ENCODE measurements at places on chromosomes 2 and 18. TPM values are rescaled to one million over a fixed set of nuclear protein-coding genes. Genes with fewer than 3 reads are reported as not detected.

Gene GLI2
- 1.2 TPM for total RNA-seq

Gene RAB17
- under 0.01 TPM for total RNA-seq

Gene ZNF385B
- total RNA-seq: 4.6 TPM

Gene LPIN1
- 36.0 TPM for total RNA-seq

Gene RBM44
- total RNA-seq: 2.8 TPM

Gene ABCB11
- total RNA-seq: 1.2 TPM

Gene VWA3B
- 2.8 TPM for total RNA-seq

Gene UGT1A9
- total RNA-seq: not detected

Gene FBXO48
- total RNA-seq: 1.4 TPM

Gene MC2R
- not detected for total RNA-seq

Gene CYP27A1
- 5.8 TPM for total RNA-seq

Gene PFN4
- total RNA-seq: 0.92 TPM

Gene HOXD12
- total RNA-seq: not detected

Gene NEU2
- total RNA-seq: not detected

Gene CMPK2
- total RNA-seq: 16.6 TPM

Gene AKAIN1
- not detected for total RNA-seq

Gene SPHKAP
- total RNA-seq: 60.7 TPM

Gene RFTN2
- 52.6 TPM for total RNA-seq

Gene PMAIP1
- 0.69 TPM for total RNA-seq

Gene RAPH1
- total RNA-seq: 59.3 TPM

Gene PKP4
- total RNA-seq: 105 TPM

Gene OSBPL6
- total RNA-seq: 14.1 TPM

Gene COL4A4
- total RNA-seq: 2.1 TPM

Gene FMNL2
- 80.5 TPM for total RNA-seq

Gene DNPEP
- total RNA-seq: 21.0 TPM

Gene LIPG
- 6.9 TPM for total RNA-seq

Gene RAX
- 0.23 TPM for total RNA-seq

Gene ERFE
- 1.2 TPM for total RNA-seq

Gene ERBB4
- total RNA-seq: 78.7 TPM

Gene DYSF
- 1.8 TPM for total RNA-seq

Gene TEX44
- not detected for total RNA-seq

Gene EVA1A
- total RNA-seq: not detected

Gene IHH
- total RNA-seq: 0.69 TPM

Gene SERPINB10
- total RNA-seq: 0.46 TPM

Gene SLC9A4
- 0.69 TPM for total RNA-seq

Gene DHRS9
- 1.6 TPM for total RNA-seq

Gene AFF3
- total RNA-seq: 26.3 TPM

Gene GRP
- 1.8 TPM for total RNA-seq

Gene MC5R
- 0.69 TPM for total RNA-seq

Gene EFEMP1
- total RNA-seq: 16.6 TPM

Gene ABCA12
- total RNA-seq: 0.23 TPM

Gene MYO3B
- 1.2 TPM for total RNA-seq

Gene KCNIP3
- 12.7 TPM for total RNA-seq

Gene FLACC1
- total RNA-seq: 3.7 TPM

Gene RBM43
- 5.1 TPM for total RNA-seq

Data from diencephalon (tissue), 1 donor.